Osteocyte (in vitro differentiated cells): ENCODE measurements at places on chromosomes 12 and 14. TPM values are rescaled to one million over a fixed set of nuclear protein-coding genes. Genes with fewer than 3 reads are reported as not detected.

GRCh38 chr14:54343272-54344121 lies 53.3 kb upstream of the CDKN3 start:
- DNase-seq, result peak; percentile 32

Gene JPH4
- not detected in 2 replicates for total RNA-seq

DNA sequence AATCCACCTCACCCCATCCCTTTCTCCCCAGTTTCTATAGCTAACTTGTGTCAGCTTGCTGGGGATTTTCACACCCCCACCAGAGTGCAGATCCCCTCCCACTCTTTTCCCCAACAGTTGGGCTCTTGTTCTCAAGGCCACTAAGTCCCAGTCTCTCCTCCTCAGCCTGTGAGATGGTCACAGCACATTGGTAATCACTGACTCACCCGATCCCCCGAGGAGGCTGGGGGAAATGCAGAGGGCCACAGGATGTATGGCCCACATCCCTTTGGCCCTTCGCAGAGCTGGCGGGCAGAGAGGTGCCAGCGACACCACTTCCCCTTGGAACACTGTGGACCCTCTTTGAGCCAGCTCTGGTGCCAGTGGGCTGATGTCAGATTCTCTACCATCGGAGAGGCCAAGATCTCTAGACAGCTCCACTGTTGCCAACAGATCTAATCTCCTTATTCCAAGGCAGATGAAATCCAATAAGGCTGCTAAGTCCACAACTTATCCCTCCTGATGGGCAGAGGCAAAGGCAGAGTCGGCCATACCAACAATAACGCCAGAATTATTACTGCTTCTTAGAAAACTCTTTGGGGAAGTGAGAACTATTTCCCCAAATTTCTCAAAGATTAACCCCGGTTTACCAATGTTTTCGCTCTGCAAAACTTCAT lies 1.6 kb downstream of the FMNL3 start:
- no peak for DNase-seq

GRCh38 chr14:77145975-77146740 lies 4.6 kb upstream of the ZDHHC22 start:
- DNase-seq, result no peak

Gene RFLNA
- total RNA-seq, result 0.91 and 1.4 TPM in 2 replicates

Gene CELA1
- not detected in 2 replicates for total RNA-seq

- DNase-seq, result peak; percentile 86
Measured at GRCh38 chr14:73833530-73834260, 17.9 kb upstream of the PTGR2 start.

GRCh38 chr12:12398026-12398859 lies 41.4 kb downstream of the BORCS5 start:
- no peak for DNase-seq

Gene ZNF839
- total RNA-seq, result 9.3 and 10.1 TPM in 2 replicates

DNA sequence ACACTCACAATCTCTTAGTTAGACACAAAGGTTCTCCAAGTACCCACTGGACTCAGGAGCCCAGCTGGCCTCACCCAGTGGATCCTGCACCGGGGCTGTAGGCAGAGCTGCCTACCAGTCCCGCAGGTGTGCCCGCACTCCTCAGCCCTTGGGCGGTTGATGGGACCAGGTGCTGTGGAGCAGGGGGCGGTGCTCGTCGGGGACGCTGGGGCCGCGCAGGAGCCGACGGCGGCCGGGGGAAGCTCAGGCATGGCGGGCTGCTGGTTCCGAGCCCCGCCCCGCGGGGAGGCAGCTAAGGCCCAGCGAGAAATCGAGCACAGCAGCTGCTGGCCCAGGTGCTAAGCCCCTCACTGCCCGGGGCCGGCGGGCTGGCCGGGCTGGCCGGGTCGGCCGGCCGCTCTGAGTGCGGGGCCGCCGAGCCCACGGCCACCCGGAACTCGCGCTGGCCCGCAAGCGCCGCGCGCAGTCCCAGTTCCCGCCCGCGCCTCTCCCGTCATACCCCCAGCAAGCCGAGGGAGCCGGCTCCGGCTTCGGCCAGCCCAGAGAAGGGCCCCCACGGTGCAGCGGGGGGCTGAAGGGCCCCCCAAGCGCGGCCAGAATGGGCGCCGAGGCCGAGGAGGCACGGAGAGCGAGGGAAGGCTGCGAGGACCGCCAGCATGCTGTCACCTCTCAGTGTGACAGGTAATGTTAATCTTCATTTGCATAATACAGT lies 506.8 kb downstream of the LRFN5 start:
- no peak for DNase-seq

DNA sequence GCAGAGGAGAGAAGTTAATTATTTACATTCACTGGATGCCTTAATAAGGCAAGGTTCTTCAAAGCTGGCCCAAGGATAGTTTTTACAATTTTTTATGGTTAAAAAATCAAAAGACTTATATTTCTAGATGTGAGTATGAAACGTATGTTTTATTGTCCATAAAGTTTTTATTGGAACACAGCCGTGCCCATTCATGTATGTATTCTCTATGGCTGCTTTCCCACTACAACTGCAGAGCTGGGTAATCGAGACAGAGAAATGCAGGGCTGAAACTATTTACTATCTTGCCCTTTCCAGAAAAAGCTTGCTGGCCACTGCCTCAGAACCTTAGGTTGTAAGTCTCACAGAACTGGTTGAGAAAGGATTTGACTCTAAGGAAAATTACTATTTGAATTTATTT lies 16.4 kb downstream of the JKAMP start:
- DNase-seq, result no peak

Gene CDKN1B
- 76.4 and 78.9 TPM in 2 replicates for total RNA-seq

- DNase-seq, result no peak
Measured at GRCh38 chr12:67826148-67826547, 163.1 kb upstream of the IFNG-AS1 start.

DNA sequence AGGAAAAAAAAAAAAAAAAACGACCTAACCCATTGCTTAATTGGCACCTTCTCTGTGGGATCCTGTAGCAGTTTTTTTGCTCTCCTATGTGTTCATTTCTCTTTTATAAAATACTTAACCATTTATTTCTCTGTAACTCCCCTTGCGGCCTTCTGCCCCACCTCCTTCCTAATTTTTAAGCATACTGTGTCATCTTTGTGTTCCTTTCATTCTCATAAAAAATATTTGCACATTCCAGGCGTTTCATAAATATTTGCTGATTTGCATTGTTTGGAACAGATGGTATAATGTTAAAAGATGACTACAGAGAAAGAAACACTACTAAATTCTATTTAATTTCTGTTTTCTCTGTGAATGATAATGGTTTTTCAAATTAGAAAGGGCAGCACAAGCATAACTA lies 77.9 kb downstream of the NPAS3 start:
- DNase-seq, result no peak

Gene FOXA1
- total RNA-seq, result not detected in 2 replicates

DNA sequence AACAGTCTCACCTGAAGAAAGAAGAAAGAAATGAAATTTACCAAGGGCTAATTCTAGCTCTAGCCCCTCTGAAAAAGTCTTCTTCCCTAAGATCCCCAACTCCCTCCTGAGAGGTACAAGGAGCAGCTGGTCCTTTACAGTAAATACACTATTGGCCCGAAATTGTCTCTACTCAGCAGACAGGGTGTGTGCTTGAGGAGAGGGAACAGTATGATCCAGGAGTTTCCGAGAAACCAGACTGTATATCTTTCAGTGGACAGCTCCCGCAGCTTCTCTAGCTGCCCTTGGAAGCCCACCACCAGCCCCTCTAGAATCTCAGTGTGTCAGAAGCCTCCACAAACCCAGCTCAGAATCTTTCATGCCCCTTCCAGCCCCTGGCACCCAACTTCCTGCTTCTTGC lies 8.1 kb downstream of the GPR84 start:
- DNase-seq, result no peak

Gene TMEM63C
- total RNA-seq, result 0.11 and 0.39 TPM in 2 replicates

Gene BRAP
- total RNA-seq, result 18.9 and 20.8 TPM in 2 replicates

Gene SRP54
- total RNA-seq, result 59.7 and 62.4 TPM in 2 replicates

DNA sequence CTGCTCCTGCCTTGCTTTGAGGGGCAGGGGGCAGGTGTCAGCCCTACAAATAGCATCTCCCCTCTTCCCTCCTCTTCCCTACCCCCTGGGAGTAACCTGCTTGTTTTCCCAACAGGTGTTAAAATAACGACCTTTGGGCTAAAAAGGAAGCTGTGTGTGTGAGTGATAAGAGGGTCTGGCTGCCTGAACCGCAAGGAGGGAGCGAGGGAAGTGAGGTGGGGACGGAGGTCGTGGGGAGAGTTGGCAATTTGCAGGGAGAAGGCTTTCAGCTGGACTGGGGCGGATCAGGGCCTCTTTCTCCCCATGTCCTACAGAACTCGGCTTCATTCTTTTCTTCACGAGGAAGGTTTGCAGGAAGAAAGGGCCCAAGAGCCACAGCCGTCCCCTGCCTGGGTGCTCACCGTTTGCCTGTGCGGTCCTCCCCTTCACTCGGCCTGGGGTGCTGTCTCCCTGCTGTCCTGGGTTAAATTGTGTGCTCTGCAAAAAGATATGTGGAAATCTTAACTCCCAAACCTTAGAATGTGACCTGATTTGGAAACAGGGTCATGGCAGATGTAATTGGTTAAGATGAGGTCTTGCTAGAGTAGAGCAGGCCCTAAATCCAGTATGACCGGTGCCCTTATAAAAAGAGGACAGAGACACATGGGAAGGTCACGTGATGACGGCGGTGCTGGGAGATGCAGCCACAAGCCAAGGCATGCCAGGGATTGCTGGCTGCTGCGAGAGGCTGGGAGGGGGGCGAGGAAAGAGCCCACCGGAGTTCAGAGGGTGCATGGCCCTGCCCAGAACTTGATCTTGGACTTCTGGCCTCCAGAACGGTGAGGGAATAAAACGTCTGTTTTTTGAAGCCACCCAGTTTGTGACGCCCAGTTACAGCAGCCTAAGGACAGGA lies 38.7 kb upstream of the NCOR2 start:
- no peak for DNase-seq

Gene ACAD10
- total RNA-seq, result 27.1 and 29.5 TPM in 2 replicates

DNA sequence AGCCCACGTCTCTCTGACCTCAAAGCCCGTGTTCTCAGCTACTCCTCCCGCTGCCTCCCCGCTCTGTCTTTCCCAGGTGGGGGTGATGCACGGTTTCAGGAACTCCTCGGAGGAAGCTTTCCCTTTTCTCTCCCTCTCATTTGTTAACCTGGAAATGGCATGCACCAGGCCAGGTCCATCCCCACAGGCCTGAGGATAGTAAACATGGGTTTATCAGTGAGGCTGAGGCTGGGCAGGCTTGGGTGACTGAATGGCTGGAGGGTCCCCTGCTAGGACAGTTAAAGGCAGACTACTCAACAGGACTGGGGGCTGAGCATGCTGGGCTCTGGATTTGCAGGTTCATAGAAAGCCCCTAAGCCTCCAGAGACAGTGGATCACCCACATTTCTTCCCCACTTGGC lies 7.6 kb downstream of the WSCD2 start:
- DNase-seq, result no peak

- DNase-seq, result no peak
Measured at GRCh38 chr12:117318591-117318990, 42.8 kb downstream of the NOS1 start.

DNA sequence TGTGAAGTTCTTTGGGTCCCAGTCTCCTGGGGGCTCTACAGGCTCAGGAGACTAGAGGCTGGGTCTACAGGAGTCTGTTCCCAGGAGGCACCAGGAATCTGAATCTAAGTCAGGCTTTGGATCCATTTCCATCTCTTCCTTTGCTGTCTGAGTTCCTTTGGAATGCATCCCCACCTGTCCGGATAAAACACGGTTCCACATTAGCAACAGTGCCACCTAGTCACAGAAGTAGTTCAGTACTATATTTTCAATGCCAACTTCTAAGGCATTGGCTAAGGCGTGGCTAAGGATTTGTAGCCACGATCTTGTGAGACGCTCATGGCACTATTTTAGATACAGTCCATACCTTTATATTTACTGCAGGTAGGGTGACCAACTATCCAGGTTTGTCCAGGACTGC lies 15.1 kb downstream of the ZC2HC1C start:
- no peak for DNase-seq

GRCh38 chr12:131229426-131230339 lies 276.0 kb downstream of the ADGRD1 start:
- DNase-seq, result no peak

GRCh38 chr12:104969343-104969742 lies 11.3 kb upstream of the SLC41A2 start:
- DNase-seq, result no peak

DNA sequence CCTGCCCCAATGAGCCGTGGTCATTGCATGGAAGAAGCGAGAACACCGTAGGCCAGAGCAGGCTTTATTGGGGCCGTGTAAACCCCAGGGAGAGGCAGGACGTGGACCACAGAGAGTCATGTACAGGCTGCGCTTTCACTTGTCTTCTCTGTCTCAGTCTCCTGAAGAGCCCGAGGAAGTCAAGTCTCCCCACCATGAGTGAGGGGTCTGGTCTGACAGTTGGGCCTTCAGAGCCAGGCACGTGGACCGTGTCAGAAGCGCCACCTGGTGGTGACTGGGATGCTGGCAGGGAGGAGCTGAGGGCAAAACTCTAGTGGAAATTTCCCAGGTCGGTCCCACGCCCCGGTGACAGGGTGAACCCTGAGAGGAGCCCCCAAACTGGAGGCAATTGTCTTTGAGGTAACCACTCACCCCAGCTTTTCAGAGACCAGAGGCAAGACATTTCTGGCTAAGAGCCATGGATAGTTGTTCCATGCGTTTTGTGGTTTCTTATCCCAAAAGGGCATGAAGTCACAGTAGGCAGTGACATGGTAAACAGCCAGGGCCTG lies 17.4 kb downstream of the RPS6KL1 start:
- peak; percentile 89 for DNase-seq

GRCh38 chr12:47577206-47577989 lies 128.4 kb downstream of the RPAP3 start:
- DNase-seq, result no peak

DNA sequence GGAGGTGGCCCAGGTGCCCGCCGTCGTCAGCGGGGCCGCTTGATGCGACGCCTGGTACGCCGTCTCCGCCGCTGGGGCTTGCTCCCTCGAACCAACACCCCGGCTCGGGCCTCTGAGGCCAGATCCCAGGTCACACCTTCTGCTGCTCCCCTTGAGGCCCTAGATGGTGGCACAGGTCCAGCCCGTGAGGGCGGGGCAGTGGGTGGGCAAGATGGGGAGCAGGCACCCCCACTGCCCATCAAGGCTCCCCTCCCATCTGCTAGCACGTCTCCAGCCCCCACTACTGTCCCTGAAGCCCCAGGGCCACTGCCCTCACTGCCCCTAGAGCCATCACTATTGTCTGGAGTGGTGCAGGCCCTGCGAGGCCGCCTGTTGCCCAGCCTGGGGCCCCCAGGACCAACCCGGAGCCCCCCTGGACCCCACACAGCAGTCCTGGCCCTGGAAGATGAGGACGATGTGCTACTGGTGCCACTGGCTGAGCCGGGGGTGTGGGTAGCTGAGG lies 5.5 kb downstream of the LRP10 start:
- DNase-seq, result no peak

GRCh38 chr14:44162197-44162596 lies 344.9 kb downstream of the FSCB start:
- DNase-seq, result no peak

- no peak for DNase-seq
Measured at GRCh38 chr12:117124421-117125271, 25.4 kb upstream of the TESC start.
